ENCODE measurements at places on chromosomes 6 and 20.

DNA sequence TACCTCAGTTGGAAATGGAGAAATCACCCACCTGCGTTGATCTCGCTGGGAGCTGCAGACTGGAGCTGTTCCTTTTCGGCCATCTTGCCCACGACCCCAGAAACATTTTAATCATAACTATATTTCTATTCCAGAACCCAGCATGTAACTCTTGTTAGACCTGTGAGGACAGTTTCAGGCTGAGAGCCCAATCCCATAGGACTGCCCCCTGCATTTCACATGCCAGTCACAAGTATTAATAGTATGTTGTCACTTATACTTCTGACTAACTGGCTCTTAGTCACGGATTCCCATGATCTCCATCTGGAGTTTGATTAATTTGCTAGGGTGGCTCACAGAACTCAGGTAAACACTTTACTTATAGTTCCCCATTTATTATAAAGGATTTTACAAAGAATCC, 96.0 kb upstream of the PRND start:
- ATAC-seq, result no peak

DNA sequence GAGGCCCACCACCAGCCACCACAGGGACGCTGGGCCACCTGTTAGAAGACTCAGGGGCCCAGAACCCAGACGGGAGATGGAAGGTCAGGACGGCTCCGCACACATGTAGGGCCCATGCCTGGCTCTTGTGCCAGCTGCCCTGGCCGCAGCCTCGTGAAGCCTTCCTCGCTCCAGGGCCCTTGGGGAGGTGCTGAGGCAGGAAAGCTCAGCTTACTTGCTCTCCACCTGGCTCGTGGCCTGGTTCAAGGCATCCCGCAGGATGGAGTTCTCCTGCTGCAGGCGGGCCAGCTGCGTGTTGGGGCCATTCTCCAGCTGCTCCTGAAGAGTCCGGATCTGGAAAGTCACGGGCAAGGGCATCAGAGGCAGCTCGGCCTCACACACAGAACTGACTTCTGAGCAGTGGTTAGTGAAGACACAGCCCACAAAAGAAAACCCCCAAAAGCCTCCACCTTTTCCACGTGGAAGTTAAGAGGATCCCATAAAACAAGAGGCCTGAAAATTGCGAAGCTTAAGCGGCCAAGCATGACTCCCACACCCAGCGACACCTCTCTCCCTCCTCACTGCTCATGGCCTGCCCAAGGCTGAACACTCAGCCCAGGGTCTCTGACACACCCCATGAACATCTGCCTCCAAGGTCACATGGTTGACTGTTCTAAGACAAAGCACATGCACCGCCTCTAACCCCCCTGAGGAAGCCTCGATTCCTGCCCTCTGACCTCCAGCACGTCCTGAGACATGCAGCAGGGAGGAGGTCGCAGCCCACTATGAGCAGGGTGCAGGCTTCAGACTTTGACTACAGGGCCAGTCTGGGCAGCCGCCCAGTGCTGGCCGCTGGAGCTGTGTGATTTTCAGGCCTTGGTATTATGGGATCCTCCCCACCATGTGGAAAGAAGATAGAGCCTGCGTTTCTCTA, 46.5 kb downstream of the RRBP1 start:
- no peak for ATAC-seq

GRCh38 chr6:40774932-40775331, 187.8 kb upstream of the LRFN2 start:
- no peak for ATAC-seq

GRCh38 chr6:159915397-159915796, 24.6 kb downstream of the MAS1 start:
- peak; percentile 94 for ATAC-seq

DNA sequence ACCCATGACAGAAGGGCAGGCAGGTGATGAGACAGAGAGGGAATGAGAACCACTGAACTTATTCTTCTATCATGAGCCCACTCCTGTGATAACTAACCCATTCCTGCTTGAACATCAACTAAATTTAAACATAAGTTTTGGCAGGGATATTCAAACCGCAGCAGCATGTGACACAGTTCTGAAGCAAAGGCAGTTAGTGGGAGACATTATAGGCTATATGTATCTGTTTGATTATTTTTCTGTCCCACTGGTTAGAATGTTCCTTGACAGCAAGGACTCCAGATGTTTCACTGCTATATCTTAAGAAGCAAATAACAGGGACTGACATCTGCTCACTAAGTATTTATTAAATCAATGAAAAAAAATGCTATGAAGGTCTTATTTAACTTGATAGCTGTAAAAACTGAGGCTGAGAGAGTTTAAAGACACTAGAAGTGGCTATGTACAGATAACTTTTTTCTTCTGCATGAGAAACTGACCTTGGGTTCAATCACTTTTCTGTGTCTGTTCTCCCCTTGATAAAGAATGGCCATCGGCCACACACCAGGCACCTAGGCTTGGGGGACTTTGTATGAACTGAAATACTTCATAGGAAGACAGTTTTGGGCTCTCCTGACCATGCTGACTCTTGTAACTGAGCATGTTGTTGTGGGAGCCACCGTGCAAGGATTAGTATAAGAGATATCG, 90.9 kb downstream of the CEP162 start:
- no peak for ATAC-seq

DNA sequence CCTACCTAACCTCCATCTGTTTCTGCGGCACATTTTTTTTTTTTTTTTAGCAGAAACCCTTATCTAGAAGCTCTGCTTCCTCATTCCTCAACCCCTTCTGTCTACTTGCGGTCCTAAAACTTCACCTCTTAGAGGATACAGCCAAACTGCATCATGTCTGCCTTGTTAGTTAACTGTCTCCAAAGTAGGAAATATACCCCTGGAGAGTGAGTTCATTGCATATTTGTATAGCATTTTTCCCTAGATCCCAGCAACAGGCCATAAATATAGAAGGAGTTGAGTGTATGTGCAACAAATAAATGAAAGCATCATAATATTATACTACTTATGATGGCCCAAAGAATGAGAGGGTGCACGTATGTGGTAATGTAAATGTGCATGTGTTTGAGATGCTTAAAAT, 1288.6 kb upstream of the GJE1 start:
- ATAC-seq, result no peak

GRCh38 chr6:142878407-142878806, 66.6 kb downstream of the HIVEP2 start:
- ATAC-seq, result no peak

DNA sequence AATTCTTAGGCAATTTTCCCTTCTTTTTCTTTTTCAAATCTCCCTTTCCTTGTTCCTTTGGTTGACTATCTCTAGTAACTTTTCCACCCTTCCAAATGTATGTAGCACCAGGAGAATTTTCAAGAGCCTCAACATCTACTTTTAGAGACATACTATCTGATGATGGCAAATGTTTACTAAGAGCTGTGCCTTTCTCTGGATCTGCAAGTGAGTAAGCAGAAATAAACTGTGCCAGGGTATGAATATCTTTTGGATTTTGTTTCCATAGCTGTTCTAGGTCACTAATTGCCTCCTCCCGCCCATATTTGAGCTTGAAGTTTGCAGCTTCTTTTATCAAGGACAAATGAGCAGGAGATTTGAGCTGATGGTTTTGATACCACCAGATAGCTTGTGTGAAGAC, 69.5 kb downstream of the GTF2H5 start:
- ATAC-seq, result no peak

Data from esophagus mucosa (tissue), 1 donor.